ENCODE measurements at places on chromosomes 7 and 10.

DNA sequence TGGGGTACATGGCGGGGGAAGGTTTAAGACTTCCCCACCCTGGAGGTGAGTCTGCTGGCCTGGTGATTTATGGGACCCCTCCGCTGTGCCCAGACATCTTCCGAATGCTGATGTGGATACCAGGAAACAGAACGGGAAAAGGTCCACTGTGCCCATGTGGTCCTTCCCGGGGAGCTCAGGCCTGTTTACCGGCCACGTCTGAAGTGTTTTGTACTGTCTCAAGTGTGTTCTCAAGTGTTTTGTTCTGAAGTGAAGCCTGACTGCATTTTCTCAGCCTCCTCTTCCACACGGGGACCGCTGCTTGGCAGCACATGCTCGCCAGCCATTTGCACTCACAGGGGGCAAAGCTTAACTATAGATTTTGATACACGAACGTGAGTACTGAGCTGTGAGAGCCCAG lies 127.2 kb downstream of the TEX36 start:
- no peak for DNase-seq

GRCh38 chr10:108716352-108716751 lies 1207.0 kb downstream of the XPNPEP1 start:
- DNase-seq = no peak

DNA sequence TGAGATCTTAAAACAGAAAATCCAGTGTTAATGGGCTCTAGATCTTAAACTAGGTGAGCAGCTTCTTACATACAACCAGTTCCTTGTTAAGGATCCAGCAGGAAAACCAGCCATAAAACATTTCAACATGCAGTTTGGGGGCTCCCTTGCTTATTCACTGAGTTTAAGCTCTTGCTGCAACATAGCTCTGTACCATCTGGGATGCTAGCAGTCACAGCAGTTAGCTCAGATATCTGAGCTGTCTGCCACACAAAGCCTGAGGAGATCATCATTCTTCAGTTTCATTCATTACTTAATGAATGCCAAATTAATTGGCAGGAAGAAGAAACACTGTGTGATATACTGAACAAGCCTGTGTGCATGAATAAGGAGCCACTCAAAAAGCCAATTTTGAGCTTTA lies 62.8 kb downstream of the PODXL start:
- DNase-seq = no peak

GRCh38 chr10:64368298-64368697 lies 847.1 kb downstream of the REEP3 start:
- DNase-seq = no peak

DNA sequence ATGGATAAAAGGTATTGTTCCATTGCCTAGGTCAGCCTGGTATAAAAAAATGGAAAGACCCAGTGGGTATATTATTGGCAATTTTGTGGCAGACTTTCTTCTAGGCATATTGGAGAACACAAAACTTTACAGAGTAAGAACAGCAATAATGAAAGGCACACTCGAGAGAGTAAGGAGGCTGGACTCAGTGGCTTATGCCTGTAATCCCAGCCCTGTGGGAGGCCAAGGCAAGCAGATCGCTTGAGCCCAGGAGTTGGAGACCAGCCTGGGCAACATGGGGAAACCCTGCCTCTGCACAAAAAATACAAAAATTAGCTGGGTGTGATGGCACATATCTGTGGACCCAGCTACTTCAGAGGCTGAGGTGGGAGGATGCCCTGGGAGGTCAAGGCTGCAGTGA lies 158.2 kb downstream of the FAM107B start:
- no peak for DNase-seq

GRCh38 chr10:120819366-120819765 lies 31.8 kb upstream of the WDR11 start:
- DNase-seq = no peak

GRCh38 chr7:38318803-38319416 lies 45.5 kb upstream of the TARP start:
- DNase-seq = no peak

DNA sequence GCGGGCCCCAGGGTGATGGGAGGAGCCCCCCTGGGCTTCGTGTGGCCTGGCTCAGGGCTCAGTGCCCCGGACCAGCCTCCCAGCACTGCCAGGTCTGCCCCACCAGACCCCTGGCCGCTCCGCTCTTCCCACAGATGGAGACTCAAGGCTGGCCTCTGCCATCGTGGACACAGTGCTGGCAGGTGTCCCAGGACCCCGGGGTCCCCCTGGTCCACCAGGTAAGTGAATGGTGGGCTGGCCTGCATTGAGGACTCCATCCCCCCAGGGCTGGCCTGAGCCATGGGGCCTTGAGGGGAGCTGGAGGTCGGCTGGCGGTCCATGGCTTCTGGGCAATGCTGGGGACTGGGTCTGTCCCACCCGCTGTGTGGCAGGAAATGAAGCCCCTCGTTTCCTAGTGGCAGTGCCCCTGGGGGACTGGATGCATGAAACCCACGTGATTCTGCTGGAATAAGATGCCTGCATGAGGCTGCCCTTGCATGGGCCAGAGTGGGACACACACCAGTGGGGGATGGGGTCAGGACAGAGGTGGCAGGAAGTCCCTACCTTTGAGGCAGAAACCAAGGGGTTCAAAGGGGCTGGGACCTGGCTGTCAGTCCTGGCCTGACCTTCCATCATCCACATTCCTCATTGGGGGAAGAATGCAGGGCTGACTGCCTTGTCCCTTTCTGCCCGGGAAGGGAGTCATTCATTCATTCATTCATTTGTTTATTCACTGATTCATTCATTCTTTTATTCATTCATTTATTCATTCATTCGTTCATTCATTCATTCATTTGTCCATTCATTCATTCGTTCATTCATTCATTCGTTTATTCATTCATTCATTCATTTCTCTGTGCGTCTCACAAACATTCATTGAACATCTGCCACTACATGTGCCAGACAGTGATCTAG lies 81.8 kb downstream of the MYL10 start:
- DNase-seq = no peak

- no peak for DNase-seq
These were observed 78.0 kb downstream of the POM121L12 start for GRCh38 chr7:53113424-53113823.

GRCh38 chr10:60735244-60735643 lies 43.0 kb upstream of the CDK1 start:
- DNase-seq = no peak

- no peak for DNase-seq
These were observed 248.9 kb upstream of the LRRN3 start for GRCh38 chr7:110841840-110842545.

DNA sequence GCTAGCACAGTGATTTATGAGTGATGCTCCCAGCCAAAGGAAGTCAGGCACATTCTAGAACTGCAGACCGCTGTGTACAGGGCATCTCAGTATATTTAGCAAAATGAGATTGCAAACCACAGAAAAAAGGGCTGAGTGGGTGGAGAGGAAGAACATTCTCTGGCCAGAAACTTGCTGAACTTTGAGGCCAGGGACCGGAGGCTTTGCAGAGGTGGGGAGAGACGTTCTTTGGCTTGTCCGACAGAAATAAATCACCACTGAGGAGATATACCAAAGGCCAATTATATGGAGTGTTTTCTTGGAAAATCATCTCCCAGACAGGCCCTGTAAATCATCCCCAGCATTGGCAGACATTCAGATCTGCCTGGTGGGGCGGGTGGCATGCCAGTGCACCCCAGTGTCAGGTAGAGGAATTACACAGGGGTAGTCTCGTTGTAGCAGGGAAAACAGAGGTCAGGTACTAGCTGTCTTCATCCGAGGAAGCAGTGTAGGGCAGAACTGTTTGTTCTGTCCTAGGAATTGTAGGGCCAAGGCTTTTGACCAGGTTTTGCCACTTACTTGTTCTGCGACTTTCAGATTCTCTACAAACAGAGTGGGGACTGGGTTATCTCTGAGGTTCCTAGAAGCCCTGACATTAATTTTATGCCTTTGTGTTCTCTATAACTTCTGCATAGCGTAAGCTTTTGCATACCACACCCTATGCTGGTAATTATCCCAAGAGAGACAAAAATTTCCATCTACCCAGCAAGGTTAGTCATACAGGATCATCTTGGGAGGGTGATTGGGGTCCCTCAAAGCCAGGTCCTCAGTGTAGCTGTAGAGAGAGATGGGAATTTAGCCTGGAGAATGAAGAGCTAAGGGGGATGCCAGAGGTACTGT lies 655.6 kb downstream of the LRMDA start:
- no peak for DNase-seq

GRCh38 chr7:26965724-26966123 lies 101.3 kb upstream of the SKAP2 start:
- DNase-seq = no peak

DNA sequence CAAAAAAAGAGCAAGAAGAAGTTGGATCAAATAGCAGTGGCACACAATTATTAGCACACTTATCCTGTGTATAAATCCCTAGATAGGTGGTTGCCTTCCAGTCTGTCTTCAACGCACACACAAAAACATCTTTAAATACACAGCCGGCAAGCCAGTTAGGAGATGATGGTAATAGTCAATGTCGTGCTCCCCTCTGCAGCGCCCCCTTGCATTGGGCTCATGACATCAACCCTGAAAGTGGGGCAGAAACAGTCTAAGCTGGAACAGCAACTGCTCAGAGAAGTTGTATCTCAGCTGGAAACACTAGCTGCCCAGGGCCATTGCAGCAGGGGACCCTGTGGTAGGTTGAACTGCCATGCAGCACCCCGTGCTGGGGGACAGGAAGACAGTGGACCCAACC lies 179.5 kb upstream of the YAE1 start:
- no peak for DNase-seq

DNA sequence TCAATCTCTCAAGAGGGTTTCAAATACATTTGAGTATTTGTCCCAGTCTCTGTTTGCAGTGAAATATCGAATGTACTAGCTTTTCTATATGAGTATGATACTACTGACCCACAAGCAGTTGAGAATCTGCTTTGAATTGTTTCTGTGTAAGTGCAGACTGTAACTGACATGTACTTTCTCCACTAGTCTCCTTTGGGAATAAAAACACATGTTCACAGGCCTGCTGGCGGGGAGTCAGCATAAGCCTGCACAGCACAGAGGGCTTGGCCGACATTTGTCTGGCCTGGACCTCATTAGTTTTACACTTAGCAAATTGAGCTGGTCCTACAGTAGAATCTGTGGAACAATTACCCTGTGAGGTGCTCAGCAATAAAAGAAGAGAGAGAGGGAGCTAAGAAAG lies 72.6 kb downstream of the ITGB8 start:
- DNase-seq = no peak

DNA sequence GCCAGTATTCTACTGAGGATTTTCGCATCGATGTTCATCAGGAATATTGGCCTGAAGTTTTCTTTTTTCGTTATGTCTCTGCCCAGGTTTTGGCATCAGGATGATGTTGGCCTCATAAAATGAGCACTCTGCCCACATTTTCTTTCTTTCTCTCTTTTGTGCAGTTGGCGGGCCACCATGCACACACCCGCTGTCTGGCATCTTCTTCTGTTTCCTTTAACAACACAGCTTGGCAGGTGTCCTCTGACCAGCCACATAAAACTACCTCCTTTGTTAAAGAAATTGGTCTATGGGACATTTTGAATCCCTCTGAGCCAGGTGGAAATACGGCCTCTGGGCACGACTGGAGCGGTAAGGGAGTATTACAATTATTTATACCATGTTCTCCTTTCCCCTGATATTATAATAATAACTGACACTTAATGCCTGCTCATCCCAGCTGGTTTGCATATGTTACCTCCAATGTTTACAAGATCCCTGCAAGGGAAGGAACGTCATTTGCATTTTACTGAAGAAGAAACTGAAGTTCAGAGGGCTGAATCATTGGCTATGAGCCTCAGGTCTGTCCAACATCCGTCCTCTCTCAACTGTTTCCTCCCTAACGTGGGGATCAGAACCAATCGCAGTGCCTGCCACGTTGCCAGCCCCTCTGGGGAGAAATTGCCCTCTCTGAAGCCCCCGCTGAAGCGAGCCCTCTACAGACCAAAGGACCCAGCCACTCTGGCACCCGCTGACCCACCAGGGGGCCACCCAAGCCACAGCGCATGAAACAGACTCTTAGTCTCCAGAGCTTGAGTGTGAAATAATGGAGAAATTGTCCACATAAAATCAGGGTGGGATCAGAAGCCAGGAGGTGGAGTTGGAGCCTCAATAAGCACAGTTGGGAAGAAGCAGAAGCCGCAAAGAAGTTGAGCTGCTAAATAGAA lies 125.0 kb upstream of the FOXK1 start:
- no peak for DNase-seq

DNA sequence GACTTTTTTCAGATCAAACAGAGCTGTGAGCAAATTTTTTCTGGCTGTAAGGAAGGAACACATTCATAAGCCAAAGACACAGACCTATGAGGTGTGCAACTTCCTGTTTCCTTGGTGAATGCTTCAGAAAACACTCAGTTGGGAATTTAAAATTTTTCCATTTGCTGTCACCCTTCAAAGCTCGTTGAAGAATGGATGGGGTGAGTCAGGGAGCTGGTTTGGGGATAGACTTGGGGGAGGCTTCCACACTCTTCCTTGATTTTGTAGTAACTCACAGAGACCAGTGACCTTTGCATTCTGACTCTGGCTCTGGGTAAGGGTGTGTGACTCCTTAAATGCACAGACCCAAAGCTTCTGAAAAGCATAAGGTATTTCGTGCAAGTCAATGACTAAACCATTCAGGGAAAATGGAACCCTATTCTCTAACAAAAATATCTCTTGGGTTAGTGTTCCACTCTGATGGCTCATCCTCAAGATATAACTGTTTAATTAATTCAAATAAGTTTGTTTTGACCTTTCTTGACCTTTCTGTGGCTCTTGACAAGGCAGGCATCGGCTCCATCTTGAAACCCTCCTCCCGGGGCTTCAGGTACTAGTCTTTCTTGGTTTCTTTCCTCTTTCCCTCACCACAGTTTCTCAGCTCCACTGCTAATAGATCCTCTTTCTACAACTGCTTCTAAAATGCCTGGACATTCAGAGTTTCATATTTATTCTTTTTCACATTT lies 227.8 kb upstream of the INHBA start:
- DNase-seq = no peak

DNA sequence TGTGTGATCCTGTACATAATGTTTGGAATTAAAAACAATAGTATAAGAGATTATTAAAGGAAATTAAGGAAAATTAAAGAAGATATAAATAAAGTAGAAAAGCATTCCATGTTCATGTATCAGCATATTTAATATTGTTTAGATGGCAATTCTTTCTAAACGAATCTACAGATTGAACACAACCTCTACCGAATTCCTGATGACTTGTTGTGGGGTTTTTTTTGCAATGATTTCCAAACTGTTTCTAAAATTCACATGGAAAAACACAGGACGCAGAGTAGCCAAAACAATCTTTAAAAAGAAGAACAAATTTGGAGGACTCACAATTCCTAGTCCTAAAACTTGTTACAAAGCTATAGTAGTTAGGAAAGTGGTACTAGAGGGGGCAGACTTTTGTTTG lies 573.4 kb upstream of the IGFBP3 start:
- no peak for DNase-seq

GRCh38 chr10:110355141-110355831 lies 50.6 kb upstream of the SMNDC1 start:
- no peak for DNase-seq

All from stimulated activated CD4-positive, alpha-beta T cell treated with anti-CD3 and anti-CD28 coated beads, TNF-alpha, amount 100 ng/mL, for 1 hour (primary cell).